Activated CD4-positive, alpha-beta T cell treated with anti-CD3 and anti-CD28 coated beads for 48 hours (primary cell): ENCODE measurements at places on chromosomes 7 and 10.

- DNase-seq: no peak
Observed at GRCh38 chr10:43318976-43319960, 52.2 kb upstream of the FXYD4 start.

- no peak for DNase-seq
Observed at GRCh38 chr7:100369105-100369504, 4.2 kb upstream of the PILRA start.

- DNase-seq: no peak
Observed at GRCh38 chr7:157073335-157073734, 62.9 kb upstream of the MNX1 start.

DNA sequence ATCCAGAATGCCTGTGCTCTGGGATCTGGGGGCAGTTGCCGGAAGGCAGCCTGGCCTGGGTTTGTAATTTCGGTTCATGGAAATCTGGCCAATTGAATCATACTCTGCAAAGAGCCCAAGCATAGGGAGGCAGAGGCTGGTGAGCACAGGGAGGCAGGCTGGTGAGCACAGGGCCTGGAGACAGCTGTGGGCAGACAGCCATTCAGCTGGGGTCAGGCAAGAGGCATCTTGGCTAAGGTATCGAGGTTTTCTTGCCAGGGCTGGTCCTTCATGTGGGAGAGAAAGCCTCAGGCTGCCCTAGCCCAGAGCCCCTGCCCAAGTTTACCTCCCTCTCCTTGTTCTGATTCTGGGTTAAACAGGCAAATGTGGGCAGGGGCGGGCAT lies 63.7 kb upstream of the BAIAP2L1 start:
- no peak for DNase-seq

DNA sequence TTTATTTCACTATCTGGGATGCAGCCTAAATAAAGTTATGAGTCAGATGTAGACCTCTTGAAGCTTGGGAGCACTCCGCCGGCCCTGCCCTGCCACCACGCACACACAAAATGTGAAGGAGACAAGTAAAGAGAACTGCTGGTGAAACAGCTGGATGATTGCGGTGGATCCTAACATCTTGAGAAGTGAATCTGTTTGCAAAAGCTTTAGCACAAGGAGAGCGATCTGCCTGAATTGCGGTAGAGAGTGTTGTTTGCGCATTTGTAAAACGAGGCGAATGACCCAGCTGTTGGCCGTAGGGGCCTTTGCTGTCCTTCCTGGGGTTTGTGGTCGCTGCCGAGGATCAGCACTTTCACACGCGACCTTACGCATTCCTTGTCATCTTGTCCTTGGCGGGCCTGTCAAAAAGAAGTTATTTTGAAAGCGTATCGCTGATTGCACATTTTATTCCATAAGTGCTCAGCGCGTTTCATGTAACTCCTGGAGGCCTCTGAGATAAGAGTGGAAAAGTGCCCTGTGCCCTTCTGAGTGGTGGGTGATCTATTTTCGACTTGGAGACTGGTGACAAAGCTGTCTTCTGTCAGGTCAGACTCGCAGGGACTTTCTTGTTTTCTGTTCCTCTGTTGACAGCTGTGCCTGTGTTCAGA lies 40.8 kb downstream of the RBM20 start:
- no peak for DNase-seq

DNA sequence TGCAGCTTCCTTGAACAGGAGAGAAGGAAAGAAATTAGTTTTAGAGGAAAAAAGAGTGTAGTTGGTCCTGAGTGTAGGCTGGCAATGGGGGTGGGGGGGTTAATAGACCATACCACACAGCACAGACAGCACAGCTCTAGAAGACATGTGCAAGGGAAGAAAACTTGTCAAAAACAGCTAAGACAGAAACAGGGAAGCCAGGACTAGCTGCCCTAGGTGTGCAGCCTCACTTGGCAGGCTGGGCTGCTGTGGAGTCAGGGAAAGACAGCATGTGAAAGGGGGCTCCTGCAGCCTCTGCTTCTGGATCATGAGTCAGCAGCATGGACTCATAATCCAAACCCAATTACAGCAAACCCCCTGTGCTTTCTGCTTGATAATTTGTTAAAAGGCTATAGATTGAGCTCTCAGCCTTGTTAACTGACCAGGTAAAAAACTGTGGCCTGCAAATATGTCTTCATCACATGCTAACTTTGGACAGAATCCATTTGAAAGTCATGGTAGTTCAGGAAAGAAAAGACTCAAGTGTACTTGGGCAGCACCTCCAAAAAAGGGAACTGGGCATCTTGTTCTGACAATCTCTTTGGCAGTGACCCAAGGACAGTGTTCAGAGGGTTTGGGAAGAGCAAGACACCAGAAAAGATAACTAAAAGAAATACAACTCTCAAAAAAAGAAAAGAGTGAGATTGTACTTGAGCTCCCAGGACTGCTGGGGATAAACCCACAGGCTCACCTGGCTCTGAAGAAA lies 142.2 kb upstream of the VWC2 start:
- DNase-seq: no peak

DNA sequence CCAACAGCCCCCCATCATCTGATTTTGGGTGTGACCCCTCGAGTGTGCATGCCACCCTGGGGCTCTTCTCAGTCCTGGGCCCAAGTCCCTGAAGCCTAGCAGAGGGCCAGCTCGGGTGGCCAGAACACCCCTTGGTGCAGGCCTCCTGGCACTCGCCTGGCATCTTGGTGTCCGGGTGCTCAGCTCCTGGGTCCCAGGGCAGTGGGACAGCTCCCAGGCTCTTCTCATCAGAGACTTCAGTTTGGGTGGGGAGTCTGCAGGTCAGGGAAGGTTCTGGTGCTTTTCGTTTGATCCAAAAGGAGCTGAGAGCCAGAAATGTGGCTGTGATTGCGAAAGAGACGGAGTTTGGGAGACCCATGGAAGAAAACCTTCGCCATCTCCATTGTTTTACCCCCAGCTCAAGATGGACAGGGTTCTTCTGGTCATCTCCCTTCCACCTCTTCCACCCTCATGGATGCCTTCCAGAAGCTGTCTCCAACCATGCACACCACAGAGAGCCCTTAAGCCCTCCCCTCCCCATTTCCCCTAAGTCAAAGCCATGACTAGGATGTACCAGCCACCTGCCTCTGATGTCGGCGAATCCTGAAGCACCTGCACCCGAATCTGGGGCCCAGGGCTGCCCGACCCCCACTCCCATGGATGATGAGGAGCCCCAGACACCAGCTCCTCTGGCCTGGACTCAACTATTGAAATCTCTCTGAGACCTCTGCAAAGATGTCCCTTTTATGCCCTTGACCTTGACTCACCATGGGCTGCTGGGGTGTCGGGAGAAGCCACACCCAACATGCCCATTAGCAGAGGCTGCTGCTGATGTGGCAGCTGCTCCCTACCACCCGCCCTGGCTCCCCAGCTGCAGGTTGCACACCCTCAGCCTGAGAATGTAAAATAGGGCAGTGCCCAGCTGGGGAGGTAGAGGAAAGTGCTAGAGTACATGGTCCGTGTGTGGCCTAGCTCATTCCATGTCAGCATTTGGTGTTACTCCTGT lies 55.3 kb downstream of the ADCYAP1R1 start:
- no peak for DNase-seq

DNA sequence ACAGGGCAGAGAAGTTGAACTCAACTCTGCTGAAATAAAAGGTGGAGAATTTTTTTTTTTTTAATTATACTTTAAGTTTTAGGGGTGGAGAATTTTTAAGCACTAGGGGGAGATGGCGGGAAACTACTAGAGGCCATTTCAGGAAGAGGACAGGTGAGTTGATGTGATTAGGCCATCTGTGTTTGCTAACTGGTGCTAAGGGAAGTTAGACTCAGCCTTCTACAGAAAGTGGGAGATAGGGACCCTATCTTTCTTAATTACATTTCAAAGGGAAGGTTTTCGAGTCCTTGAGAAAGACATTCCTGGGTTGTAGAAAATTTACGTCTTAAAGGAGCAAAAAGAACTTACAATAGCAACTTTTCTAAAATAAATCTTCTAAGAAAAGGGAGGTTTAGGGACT lies 124.8 kb downstream of the LHFPL3 start:
- no peak for DNase-seq

GRCh38 chr7:35379481-35379880 lies 125.6 kb upstream of the TBX20 start:
- no peak for DNase-seq

- DNase-seq: no peak
Observed at GRCh38 chr7:51021906-51022570, 239.3 kb upstream of the GRB10 start.

GRCh38 chr10:125812128-125812750 lies 10.8 kb downstream of the UROS start:
- DNase-seq: no peak
